ENCODE measurements at places on chromosomes 2 and 18. TPM values are rescaled to one million over a fixed set of nuclear protein-coding genes. Genes with fewer than 3 reads are reported as not detected.

- no peak overlapping the region for H3K27ac ChIP-seq
- H3K36me3 ChIP-seq = no peaks in the 10 kb centered on the region
- H3K4me1 ChIP-seq = no peaks in the 10 kb centered on the region
- no peak for DNase-seq
- H3K27me3 ChIP-seq = no peaks in the 10 kb centered on the region
These were observed 279.3 kb downstream of the CDH20 start for GRCh38 chr18:61612517-61612916.

DNA sequence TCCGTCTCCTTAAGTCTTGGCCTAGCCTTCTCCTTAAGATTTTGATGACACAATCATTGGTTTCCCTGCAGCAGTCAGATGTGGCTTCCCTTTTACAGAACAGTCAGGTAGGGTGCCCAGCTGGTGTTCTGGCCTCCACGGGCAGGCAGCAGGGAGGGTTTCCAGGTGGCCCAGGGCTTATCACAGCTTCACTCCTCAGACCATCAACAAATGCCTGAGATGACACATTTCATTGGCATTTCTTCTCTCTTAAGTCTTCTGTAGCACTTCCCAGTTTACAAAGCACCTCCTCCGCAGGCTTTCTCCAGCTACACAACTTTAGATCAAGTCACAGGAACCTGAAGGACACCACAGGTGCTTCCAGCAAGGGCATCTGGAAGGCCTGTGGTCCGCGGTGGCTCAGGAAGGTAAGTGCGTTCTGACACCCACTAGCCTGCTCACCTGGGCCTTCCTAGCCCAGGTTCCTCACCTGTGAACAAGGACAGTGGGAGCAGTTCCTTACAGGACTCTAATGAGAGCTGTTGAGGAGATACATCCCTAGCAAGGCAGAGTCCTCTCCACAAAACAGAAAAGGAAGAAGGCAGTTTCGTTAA, 37.6 kb downstream of the PTPN18 start:
- H3K4me3 ChIP-seq = no peak overlapping the region
- DNase-seq = no peak
- H3K27ac ChIP-seq = no peak overlapping the region
- H3K4me1 ChIP-seq = peaks cover 21% of the 10 kb centered on the region

- no peak overlapping the region for H3K4me3 ChIP-seq
- DNase-seq = no peak
- H3K27me3 ChIP-seq = no peaks in the 10 kb centered on the region
- H3K36me3 ChIP-seq = no peaks in the 10 kb centered on the region
- H3K4me1 ChIP-seq = peaks cover 8% of the 10 kb centered on the region
These were observed 31.5 kb downstream of the REEP1 start for GRCh38 chr2:86305915-86306254.

Gene CKAP2L
- total RNA-seq = under 0.01 TPM

Gene KCNG2
- not detected for total RNA-seq

- H3K27me3 ChIP-seq = no peaks in the 10 kb centered on the region
- H3K27ac ChIP-seq = no peak overlapping the region
- no peak for DNase-seq
- peaks cover 23% of the 10 kb centered on the region for H3K4me1 ChIP-seq
- H3K36me3 ChIP-seq = no peaks in the 10 kb centered on the region
These were observed 28.6 kb upstream of the CYP1B1 start for GRCh38 chr2:38104598-38104997.

Gene STAT4
- total RNA-seq = 0.52 TPM

Gene RGPD8
- 19.7 TPM for total RNA-seq

DNA sequence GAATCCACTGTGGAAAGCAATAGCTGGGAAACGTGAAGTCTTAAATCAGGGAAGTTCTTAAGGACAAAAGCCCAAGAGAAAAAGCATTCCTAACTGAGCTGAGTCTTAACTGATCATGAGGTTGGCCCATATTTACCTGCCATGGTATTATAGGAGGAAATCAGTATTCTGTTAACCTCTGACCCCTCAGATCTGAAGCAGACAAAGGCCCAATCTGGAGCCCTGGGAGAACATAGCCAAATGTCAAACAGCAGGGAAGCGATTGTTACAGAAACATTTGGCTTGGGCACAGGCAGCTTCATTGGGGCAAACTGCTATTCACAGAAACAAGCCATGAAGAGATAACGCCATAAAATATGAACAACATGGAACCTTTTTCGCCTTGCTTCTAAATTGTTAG, 18.8 kb downstream of the EPHA4 start:
- H3K36me3 ChIP-seq = no peaks in the 10 kb centered on the region
- no peak overlapping the region for H3K27ac ChIP-seq
- H3K27me3 ChIP-seq = no peaks in the 10 kb centered on the region
- H3K4me3 ChIP-seq = no peak overlapping the region

- H3K4me3 ChIP-seq = no peak overlapping the region
- no peak overlapping the region for H3K27ac ChIP-seq
- H3K4me1 ChIP-seq = peaks cover 30% of the 10 kb centered on the region
These were observed 8.8 kb downstream of the NFATC1 start for GRCh38 chr18:79404567-79404910.

DNA sequence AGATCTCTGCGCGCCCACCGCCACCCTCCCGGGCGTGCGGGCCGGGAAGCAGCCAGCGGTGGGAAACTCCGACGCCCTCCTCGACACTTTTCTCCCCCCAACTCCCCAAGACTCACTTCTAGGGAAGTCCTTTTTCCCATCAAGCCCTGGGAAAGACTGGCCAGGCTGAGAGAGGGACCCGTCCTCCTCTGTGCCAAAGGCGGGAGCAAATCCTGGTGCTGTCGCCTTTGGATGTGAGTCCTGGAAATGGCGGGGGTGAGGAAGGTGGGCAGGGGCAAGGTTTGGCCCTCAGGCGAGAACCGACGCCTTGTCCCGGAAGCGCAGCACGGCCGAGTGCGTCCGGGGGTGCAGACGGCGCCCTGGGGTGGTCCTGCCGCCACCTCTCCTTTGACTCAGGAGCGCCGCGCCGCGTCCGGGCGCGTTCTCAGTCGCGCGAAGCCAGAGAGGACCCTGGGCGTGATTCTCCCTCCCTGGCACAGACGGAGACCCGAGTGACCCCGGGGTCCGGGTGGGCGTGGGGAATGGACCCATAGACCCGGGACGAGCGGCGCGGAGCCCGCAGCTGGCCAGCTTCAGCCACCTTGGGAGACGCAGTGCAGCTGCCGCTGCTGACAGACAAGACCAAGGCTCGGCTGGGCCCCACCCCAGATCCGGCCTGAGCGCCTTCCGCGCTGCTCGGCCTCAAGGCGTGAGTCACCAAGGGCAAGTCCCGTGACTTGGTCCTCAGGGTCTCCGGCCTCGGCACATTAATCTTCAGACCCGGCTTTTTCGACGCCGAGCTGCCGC, 3.5 kb upstream of the LBX2 start:
- H3K4me1 ChIP-seq = peaks cover 69% of the 10 kb centered on the region
- H3K27me3 ChIP-seq = peaks cover 5% of the 10 kb centered on the region
- peak overlapping the region; percentile 43 for H3K4me3 ChIP-seq
- peak overlapping the region; percentile 76 for H3K27ac ChIP-seq

Gene LINC00305
- total RNA-seq = not detected

DNA sequence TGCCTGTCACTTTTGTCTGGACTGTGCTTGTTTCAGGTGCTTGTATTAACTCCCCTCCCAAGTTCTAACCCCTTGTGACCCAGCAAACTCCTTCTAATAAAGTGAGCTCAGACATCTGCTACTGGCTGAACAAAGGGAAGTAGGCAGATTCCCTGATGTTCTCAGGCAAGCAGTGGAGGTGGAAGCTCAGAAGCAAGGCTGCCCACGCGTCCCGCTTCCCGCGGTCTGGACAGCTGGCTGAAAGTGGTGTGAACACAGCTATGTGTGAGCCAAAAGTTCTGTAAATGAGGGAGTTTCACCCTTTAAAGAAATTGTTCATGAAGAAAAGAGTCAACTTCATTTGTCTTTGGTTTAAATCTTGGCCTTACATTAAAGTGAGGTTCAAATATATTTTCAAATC, 40.0 kb downstream of the NAPG start:
- no peaks in the 10 kb centered on the region for H3K4me1 ChIP-seq
- no peaks in the 10 kb centered on the region for H3K27me3 ChIP-seq
- no peak overlapping the region for H3K4me3 ChIP-seq
- no peak for DNase-seq
- H3K36me3 ChIP-seq = no peaks in the 10 kb centered on the region

DNA sequence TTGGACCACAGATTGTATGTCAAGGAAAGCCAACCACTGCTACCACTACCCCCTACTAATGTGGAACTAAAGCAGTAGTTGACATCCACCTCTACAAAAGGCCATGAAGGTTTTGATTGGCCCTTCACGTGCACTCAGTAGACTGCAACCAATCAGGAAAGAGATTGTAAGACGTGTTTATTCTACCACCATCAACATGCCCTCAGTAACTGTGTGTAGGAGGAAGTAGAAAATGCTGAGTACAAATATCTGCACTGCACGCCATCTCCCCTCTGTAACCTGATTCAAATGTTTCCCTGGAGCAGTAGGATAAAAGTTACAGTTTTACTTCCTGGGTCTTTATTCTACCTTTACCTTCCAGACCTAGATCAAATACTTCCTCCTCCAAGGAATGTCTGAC, 2.9 kb upstream of the CASP10 start:
- H3K4me1 ChIP-seq = peaks cover 33% of the 10 kb centered on the region
- H3K27me3 ChIP-seq = no peaks in the 10 kb centered on the region
- H3K36me3 ChIP-seq = no peaks in the 10 kb centered on the region
- no peak overlapping the region for H3K27ac ChIP-seq
- DNase-seq = no peak
- H3K4me3 ChIP-seq = no peak overlapping the region

GRCh38 chr2:217090024-217090473, 230.2 kb upstream of the TNP1 start:
- no peaks in the 10 kb centered on the region for H3K36me3 ChIP-seq
- DNase-seq = no peak
- H3K4me1 ChIP-seq = no peaks in the 10 kb centered on the region
- no peak overlapping the region for H3K27ac ChIP-seq

Gene HOXD13
- not detected for total RNA-seq

DNA sequence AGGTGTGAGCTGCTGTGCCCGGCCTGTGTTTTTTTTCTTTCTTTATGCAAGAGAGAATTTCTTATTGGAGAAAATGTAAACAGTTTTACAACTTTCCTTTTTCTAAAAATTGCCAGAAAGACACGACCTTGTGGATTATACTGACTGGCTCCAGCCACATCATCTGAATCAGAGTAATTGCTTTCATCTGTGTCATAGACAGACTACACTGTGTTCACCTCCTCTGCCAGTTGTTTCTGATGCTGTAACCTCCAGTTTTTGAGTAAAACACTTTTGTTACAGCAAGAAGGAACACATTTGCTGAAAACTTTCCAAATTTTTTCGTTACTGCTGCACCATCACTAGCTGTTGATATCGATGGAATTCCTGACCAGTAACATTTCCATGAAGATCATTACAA, 43.9 kb upstream of the PLEKHM3 start:
- no peaks in the 10 kb centered on the region for H3K36me3 ChIP-seq
- no peak overlapping the region for H3K27ac ChIP-seq
- no peaks in the 10 kb centered on the region for H3K4me1 ChIP-seq
- no peak overlapping the region for H3K4me3 ChIP-seq
- no peaks in the 10 kb centered on the region for H3K27me3 ChIP-seq
- DNase-seq = no peak

- H3K4me3 ChIP-seq = no peak overlapping the region
- DNase-seq = no peak
- H3K27me3 ChIP-seq = no peaks in the 10 kb centered on the region
- no peak overlapping the region for H3K27ac ChIP-seq
These were observed 8.6 kb downstream of the ZEB2 start for GRCh38 chr2:144511226-144511810.

DNA sequence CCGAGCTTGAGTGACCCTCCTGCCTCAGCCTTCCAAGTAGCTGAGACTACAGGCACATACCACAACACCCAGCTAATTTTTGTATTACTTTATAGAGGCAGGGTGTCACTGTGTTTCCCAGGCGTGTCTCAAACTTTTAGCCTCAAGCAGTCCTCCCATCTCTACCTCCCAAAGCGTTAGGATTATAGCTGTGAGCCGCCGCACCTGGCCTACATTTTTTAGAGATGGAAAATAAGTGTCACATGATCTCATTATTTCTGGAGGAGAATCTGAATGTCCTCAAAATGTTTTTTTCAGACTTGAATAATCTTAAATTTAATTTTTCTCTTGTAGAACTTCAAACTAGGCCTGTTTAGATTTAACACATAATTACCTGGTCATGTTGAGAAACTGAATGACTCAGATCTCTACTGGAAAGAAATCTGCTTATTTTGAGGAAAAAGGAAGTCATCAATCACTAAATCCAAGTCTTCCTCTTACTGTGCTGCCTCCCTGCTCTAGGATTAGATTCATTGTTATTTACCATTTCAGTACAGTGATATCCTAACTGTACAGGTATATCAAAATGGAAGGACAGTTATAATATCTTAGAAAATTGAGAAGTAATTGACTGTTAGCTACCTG, 92.4 kb downstream of the COX7A2L start:
- no peak overlapping the region for H3K27ac ChIP-seq
- H3K4me1 ChIP-seq = no peaks in the 10 kb centered on the region
- no peak overlapping the region for H3K4me3 ChIP-seq
- no peaks in the 10 kb centered on the region for H3K27me3 ChIP-seq
- DNase-seq = no peak
- H3K36me3 ChIP-seq = no peaks in the 10 kb centered on the region

- no peak overlapping the region for H3K4me3 ChIP-seq
- H3K36me3 ChIP-seq = no peaks in the 10 kb centered on the region
These were observed 238.2 kb downstream of the GCA start for GRCh38 chr2:162581959-162582798.

GRCh38 chr18:12036201-12036751, 55.0 kb downstream of the IMPA2 start:
- peak; percentile 95 for DNase-seq
- no peak overlapping the region for H3K4me3 ChIP-seq
- peaks cover 62% of the 10 kb centered on the region for H3K4me1 ChIP-seq
- no peaks in the 10 kb centered on the region for H3K36me3 ChIP-seq
- no peaks in the 10 kb centered on the region for H3K27me3 ChIP-seq

DNA sequence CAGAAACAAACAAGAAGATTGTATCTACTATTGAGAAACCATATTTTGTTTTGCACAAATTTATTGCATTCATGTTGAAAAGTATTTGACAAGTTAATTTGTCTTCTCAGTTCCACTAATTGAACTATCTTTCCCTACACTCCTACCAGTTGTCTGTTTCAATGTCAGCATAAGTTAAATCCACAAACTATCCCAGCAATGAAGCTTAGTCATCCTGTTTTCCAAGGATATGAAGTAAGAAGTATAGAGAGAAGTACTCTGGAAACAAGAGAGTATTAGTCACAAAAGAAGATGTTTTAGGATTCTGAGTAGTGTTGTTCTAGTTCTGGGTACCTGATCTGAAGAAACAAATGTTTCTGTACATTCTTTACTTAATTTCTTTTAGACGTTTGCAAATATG, 261.6 kb upstream of the ZNF804A start:
- no peak for DNase-seq
- H3K27ac ChIP-seq = no peak overlapping the region
- H3K4me1 ChIP-seq = no peaks in the 10 kb centered on the region
- H3K36me3 ChIP-seq = no peaks in the 10 kb centered on the region

- no peaks in the 10 kb centered on the region for H3K36me3 ChIP-seq
- H3K27ac ChIP-seq = peak overlapping the region; percentile 36
- no peak for DNase-seq
- no peaks in the 10 kb centered on the region for H3K27me3 ChIP-seq
These were observed 56.1 kb upstream of the TTN start for GRCh38 chr2:178863130-178863855.
